Right renal pelvis (tissue), 4 donors: ENCODE measurements at places on chromosomes 3 and 15. TPM values are rescaled to one million over a fixed set of nuclear protein-coding genes. Genes with fewer than 3 reads are reported as not detected.

DNA sequence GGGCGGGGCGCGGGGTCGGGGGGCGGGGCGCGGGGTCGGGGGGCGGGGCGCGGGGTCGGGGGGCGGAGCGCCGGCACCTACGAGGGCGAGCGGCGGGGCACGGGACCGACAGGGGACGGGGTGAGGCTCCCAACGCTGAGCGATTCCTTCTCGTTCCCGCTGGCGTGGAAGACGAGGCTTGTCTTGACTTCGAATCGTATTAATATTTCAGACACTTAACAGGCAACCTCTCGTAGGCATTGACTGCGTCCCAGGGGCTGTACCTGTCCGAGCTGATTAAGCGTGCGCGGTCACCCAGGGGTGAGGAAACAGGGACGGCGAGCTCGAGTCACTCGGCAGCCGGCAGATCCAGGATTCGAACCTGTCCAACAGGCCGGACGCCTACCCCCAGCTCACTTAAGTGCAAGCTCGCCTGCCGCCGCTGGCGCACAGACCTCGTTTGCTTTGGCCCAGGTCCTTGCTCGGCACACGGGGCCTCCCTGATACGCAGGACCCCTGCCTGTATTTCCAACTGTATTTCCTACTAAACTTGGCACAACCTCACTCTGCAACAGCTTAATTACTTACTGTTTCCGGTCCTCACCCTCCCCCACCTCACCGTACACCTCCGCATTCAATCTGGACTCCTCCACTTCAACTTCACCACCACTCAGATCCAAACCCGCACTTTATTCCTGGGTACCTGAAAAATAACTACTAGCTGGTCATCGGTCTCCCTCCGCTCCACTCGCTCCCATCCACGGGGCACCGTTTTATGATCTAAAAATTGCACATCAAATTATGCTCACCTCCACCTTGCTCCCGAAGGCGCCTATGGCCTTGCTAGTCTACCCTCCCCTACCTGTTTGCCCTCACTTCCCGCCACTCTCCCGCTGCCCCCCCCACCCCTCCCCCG, 722 bp upstream of the ZXDC start:
- peak; percentile 55 for DNase-seq

DNA sequence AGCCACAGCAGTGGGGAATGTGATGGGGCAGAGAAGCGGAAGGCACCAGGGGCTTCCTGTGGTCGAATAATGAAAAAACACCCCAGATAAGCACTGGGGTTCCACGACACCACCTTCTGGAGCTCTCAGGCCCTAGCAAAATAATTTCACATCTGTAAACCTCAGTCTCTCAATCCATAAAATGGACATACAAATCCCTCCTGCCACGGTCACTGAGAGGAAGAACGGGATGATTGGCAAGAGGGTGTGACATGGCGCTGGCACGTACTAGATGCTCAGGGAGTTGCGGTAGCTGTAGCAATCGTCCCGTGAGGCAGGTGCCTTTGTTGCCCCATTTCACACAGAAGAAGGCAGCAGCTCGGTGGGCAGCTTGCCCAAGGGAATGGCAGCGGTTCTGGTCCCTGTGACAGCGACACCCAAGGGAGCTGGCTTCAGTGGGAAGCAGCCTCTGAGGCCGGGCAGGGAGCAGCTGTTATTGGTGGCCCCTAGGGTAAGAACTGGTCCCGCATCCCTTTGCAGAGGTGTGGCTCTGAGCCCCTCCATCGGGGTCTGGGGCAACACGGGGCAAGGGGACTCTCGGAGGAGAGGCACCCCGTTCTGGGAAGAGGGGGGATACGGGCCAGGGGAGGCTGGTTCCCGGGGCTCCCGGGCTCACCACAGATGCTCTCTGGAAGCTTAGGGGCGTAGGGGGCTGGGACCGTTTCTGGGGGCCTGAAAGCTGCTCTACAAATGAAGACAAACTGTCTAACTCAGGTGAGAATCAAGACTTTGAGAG, 114.0 kb upstream of the ALDH1A3 start:
- DNase-seq, result no peak

DNA sequence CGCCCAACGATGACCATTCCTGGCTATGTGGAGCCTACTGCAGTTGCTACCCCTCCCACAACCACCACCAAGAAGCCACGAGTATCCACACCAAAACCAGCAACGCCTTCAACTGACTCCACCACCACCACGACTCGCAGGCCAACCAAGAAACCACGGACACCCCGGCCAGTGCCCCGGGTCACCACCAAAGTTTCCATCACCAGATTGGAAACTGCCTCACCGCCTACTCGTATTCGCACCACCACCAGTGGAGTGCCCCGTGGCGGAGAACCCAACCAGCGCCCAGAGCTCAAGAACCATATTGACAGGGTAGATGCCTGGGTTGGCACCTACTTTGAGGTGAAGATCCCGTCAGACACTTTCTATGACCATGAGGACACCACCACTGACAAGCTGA, 22.6 kb upstream of the BSN start:
- DNase-seq, result no peak

DNA sequence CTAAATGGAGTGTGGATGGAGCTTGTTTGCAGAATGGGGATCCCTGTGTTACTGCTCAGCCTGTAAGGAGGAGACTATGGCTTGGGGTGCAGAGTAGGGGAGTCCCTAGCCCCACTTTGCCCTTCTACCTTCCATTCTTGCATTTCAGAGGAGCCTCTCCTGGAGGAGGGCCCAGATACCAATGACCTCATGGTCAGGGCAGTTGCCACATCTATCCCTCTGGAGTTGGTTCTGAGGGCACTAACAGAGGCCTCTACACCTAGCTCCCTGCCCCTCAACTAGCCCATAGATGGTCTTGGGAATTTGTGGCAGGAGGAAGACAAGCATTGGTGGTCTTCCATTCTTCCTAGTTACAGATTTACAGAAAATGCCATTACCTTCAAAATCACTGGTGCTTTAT, 6.1 kb downstream of the SKOR1 start:
- no peak for DNase-seq

- DNase-seq, result no peak
Measured at GRCh38 chr15:31300208-31300661, 26.4 kb upstream of the KLF13 start.

GRCh38 chr3:12182687-12183441, 24.2 kb upstream of the TIMP4 start:
- DNase-seq, result no peak

DNA sequence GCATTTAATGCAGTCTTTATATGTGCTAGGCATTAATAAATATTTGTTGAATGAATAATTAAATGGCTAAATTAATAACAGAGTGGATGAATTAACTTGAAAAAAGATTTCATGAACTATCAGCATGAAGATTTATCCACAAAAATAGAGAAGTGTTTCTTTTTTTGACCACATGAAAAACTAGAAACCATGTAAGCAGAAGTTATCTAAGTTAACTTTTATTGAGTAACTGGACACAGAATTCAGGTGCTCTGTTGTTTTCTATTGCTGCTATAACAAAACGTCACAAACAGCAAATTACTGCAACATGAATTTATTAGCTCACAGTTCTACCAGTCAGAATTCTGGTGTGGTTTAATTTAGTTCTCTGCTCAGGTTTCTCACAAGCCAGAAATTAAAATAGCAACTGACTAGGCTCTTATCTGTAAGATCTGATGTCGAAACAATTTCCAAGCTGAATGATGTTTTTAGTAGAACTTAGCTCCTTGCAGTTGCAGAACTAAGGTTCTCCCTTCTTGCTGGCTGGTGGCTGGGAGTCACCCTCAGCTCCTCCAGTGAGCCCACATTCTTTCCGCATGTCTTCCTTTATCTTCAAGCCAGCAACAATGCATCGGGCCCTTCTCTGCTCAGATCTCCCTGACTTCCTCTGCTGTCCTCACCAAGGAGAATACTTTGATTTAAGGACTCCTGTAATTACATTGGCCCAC, 810.2 kb upstream of the ALCAM start:
- DNase-seq, result no peak

DNA sequence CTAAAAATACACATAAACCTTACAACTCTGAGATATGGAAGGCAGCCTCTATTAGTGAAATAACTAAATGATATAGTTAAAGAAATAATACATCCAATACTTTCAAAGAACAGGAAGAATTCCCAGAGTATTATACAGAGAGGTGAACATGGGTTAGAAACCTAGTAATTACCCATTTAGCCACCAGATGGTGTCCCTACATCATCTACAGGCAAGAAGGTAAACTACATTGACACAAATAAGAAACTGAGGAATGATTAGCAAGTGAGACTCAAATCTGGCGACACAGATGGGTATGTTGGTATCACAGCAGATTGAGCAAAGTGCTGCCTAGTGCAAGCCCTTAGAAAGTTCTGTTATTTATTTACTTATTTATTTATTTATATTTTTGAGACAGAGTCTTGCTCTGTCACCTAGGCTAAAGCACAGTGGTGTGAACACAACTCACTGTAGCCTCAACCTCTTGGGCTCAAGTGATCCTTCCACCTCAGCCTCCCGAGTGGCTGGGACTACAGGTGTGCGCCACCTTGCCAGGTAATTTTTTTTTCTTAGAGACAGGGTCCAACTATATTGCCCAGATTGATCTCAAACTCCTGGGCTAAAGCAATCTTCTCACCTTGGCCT, 28.2 kb downstream of the NEK4 start:
- peak; percentile 12 for DNase-seq

DNA sequence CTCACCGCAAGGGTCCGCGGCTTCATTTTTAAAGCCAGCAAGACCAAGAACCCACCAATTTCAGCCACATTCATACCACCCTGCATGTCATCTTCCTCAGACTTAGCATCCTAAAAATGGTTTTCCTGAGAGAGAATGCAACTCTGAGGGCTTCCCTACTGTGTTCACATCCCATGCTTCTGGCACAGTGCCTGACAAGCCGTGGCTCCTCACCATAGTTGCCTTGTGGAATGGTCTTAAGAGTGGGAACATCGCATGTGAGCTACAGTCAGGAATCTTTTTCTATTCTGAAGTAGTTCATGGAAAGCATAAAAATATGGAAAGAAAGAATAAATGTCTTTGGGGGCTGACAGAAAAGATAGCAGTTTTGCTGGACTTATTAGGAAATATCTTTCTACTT, 120.3 kb downstream of the RAP2B start:
- no peak for DNase-seq

DNA sequence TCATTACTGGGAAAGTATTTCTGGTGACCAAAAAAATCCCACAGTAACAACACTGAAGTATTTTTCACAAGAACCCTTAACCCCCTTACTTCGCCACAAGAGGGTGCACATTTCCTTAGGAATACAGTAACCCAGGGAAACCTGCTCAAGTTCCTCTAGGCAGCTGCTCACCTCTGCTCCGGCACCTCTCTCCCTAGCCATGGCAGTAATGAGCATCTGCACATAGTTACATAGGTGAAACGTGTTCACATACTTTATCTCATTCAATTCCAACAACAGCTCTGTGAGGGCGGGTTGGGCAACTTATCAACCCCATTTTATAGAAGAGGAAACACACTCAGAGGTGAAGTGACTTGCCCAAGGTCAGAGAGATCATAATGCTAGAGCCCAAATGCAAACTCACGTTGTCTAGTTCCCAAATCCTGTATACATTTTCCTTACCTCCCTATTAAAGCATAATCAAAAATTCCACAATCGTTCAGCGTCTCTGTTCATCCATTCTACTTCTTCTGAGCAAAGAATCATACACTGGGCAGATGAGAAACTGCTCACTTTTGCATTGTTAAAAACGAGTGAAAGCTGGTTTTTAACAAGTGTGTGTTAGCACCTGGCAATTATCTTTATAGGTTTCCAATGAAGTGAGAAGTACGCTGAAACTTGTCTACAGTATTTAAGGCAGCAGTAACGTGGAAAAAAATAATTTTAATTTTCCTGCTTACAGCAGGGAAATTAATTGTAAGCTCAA, 90.7 kb downstream of the IGF2BP2 start:
- DNase-seq, result no peak

- no peak for DNase-seq
Measured at GRCh38 chr3:192896208-192896607, 21.4 kb downstream of the MB21D2 start.

DNA sequence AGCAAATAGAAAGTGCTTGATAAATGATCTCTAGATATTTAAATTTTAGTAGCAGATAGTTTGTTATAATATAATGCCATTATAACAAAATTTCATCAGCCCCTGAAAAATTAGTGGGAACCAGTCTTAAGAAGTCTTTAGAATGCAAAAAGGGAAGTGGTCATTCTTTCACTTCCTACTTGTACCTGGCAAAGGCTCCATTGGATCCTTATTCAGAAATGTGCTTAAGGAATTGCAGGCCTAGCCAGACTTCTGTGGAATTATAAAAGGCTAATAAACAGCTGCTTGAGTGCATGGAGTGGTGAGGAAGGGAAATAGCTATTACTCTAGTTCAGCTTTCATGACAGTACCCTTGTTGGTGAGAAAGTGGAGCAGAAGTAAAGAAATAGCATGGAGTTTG, 24.2 kb downstream of the PPM1L start:
- no peak for DNase-seq

DNA sequence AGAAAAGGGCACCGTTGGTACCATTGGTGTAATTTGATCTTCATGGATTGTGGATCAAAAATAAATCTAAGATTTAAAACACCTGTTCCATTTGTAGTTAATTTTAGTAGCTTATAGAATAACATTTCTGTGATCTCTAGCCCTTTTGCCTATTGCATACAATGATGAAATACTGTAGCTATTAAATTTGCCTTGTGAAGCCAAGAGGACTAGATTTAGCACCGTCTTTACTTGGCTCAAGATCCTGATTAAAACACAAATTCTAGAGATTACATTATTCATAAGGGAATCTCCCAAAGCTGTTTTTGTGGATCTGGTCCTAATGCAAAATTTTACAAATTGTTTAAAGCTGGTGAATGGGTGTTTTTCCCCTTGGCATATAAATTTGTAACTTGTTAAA, 8.2 kb downstream of the TBC1D23 start:
- DNase-seq, result no peak

DNA sequence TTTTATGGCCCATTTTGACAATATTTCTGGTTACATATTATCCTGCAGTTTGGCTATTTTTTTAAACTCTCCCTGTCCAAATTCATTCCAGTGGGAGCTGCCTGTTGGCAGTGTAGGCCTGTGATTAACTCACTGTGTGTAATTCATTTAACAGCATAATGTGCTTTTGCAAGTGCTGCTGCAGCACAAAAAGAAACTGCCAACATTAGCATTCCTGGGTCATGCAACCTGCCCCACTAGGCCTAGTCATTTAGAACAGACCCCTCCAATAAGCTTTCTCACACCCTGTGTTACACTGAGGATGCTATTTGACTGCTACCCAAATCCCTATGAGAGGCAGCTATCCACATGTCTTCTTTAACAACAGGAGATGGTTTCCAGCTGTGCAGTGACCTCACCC, 251.2 kb upstream of the UBE2E2 start:
- no peak for DNase-seq

- no peak for DNase-seq
Measured at GRCh38 chr3:47261301-47261700, 21.3 kb downstream of the KIF9 start.

The PPM1L gene
- 9.2 TPM for polyA plus RNA-seq

The GOLGA8M gene
- polyA plus RNA-seq, result 2.7 TPM

The FETUB gene
- polyA plus RNA-seq, result 0.21 TPM

The FEZF2 gene
- not detected for polyA plus RNA-seq

The SRP14 gene
- polyA plus RNA-seq, result 571 TPM

The MYZAP gene
- 9.5 TPM for polyA plus RNA-seq

The ECE2 gene
- not detected for polyA plus RNA-seq

The ILDR1 gene
- 8.7 TPM for polyA plus RNA-seq

The TMCO5A gene
- polyA plus RNA-seq, result not detected

The A4GNT gene
- 0.97 TPM for polyA plus RNA-seq

The TMEM212 gene
- polyA plus RNA-seq, result 0.19 TPM

The HCLS1 gene
- polyA plus RNA-seq, result 7.3 TPM

The SOX2 gene
- 0.31 TPM for polyA plus RNA-seq
